ENCODE measurements at places on chromosomes 7 and 10. TPM values are rescaled to one million over a fixed set of nuclear protein-coding genes. Genes with fewer than 3 reads are reported as not detected.

DNA sequence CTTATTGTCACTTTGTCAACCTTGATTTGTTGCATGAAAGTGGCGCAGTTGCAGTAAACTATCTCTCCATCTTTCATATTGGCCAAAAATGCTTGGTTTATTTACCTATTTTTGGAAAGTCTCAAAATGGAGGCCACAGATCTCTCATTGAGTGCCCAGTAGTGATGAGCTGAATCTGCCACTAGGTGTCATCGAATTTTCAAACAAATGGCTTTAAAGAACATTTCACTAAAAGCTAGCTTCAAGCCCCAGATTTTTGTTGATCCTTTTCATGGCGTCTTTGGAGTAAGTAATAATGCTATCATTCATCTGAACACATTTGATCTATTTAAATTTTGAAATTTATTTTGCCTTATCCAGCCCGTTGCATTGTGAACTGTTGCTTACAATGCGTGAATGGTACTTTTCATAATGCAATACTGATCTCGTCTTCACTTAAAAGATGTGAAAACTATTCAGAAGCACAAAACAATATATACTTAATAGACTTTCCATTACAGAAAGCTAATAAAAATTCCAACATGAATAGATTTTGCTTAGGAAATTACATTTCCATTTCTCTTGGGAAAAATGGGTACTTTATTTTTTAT lies 236.2 kb downstream of the DNAJB9 start:
- DNase-seq: no peak

DNA sequence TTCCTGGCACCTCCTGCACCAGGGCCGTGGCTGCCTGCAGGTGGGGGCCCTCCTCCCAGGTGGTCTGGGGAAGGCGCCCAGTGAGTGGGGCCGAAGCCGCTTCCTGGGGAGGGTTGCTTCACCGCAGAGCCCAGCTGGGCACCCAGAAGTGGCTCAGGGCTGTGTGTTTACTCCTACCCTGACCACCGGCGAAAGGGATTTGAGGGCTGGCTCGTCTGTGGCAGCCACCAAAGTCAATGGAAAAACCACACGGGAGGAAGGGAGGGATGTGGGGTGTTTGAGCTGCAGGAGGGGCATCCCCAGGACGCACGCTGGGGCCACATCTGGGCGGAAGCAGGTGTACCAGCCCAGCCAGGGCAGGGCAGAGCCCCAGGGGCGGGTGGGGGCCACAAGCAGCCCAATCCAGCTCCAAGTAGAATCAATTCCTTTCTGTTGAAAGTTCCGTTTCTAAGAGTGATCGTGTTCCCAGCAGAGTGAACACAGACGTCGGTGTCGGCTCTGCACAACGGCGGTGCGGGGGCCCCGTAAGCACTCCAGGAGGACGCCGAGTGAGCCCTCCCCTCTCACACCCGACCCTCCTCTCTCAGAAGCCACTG lies 69.9 kb downstream of the FOXL3 start:
- no peak for DNase-seq

GRCh38 chr10:78175444-78176015 lies 141.9 kb downstream of the RPS24 start:
- DNase-seq: no peak

DNA sequence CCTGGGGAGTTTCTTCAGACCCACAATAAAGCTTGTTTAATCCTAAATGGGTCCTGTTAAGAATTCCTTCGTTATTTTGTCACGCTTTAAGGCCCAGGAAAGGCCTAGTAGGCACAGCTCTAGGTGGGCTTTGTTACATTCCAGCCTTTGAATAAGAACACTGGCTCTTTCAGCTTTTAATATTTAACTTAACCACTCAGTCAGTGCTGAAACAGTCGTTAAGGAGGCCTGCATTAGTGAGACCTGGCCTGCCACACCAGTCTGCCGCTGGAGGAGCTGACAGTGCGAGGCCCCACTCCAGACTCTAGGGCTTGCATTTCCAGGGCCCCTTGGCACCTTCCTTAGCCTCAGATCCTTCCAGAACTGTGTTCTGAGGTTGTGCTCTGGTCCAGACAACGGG lies 351.4 kb downstream of the GLRX3 start:
- no peak for DNase-seq

Gene ALOX5
- 181 TPM for total RNA-seq

Gene NPY4R2
- total RNA-seq: not detected
